ENCODE measurements at places on chromosomes 11 and 22.

GRCh38 chr22:39083212-39084165, 6.4 kb downstream of the APOBEC3G start:
- DNase-seq, result no peak

- no peak for DNase-seq
Observed at GRCh38 chr11:126082251-126083109, 19.8 kb upstream of the CDON start.

DNA sequence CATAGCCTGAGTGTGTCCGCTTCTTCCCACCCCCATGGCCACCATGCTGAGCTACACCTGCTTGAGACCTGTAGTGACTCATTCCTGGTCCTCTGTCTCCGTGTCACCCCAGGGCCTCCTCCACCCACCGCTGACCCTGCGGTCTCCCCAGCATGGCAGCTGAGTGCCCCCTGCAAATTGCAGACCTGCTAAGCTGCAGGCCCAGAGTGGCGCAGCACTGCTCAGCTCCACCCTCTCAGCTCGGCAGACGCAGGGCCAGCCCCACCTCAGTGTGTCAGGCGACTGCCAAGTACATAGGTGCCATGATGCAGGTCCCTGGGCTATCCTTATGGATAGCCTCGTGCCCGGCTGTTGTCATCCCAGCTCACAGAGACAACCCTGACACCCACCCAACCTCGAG, 13.1 kb downstream of the MS4A15 start:
- DNase-seq, result no peak

- DNase-seq, result no peak
Observed at GRCh38 chr11:72242141-72242540, 1.8 kb downstream of the PHOX2A start.

- no peak for DNase-seq
Observed at GRCh38 chr11:75858613-75859012, 43.6 kb downstream of the UVRAG start.

GRCh38 chr11:2434008-2434407, 10.3 kb downstream of the TRPM5 start:
- DNase-seq, result no peak

- no peak for DNase-seq
Observed at GRCh38 chr22:30337461-30337778, 10.7 kb upstream of the TBC1D10A start.

DNA sequence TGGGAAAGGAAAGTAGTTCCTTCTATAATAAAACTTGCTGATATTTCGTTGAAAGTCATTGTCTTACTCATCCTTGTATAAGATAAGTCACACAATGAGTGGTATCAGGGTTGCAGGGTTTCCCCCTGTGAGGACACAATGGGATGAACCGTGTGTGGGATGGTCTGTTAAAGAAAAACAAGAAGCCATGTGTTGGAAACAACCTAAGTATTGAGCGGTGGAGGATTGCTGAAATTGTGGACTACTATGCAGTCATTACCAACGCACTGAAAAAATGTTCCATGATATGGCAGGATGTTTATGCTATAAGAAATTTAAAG, 28.6 kb downstream of the PTPRJ start:
- DNase-seq, result no peak

DNA sequence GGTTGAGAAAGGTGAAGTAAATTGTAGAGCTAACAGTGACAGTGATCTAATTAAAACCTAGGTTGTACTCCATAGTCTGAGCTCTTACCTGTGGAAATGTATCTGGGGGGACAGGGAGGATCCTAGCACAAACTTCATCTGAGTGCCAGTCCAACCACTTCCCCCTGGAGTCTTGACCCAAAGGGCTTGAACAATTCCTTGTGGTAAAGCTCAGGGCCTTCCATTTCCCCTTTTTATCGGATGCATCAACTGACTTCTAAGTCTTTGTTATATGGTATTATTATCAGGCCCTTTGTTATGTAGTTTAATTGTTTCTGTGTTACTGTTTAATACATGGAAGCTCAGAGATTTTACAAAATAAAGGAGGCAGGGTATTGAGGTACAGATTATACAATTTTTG, 140.2 kb upstream of the SESN3 start:
- no peak for DNase-seq

DNA sequence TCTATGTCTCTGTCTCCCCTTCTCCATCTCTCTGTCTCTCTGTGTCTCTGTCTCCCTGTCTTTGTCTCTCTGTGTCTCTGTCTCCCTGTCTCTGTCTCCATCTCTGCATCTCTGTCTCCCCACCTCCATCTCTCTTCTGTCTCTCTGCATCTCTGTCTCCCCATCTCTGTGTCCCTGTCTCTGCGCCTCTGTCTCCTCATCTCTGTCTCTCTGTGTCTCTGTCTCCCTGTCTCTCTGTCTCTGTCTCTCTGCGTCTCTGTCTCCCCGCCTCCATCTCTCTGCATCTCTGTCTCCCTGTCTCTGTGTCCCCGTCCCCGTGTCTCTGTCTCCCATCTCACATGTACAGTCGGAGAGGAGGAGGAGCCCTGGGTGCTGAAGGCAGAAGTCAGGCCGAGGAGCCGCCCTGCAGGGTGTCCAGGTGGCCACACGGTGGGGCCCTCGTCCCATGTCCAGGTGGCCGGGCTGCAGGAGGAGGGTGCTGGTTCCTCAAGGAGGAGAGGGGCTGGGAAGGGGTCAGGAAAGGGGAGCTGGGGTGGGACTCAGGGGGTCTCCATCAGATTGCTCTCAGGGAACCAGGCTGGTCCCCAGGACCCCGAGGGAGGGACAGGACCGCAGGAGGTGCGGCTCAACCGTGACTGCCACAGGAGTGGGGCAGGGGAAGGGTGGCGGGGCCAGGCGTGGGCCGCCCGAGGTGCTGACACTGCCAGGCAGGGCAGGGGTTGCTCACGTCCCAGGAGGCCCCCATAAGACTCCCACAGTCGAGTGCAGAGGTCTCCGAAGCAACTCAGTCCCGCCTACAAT, 25.6 kb upstream of the TH start:
- DNase-seq, result peak; percentile 17

DNA sequence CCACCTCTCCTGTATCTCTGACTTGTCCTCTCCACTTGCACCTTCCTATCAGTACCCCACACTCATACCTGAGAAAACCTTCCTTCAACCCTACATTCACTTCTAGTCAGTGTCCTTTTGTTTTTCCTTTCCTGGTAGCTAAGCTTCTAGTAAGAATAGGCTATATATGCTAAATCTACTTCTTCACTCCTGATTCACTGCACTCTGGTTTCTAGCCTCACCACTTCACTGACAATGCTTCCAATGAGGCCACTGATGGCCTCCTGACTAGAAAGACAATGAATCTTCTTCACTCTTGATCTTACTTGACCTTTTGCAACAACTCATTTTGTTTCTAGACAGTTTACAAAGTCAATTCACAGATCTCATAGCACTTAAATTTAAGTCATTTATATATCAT, 52.0 kb downstream of the RELT start:
- DNase-seq, result no peak

DNA sequence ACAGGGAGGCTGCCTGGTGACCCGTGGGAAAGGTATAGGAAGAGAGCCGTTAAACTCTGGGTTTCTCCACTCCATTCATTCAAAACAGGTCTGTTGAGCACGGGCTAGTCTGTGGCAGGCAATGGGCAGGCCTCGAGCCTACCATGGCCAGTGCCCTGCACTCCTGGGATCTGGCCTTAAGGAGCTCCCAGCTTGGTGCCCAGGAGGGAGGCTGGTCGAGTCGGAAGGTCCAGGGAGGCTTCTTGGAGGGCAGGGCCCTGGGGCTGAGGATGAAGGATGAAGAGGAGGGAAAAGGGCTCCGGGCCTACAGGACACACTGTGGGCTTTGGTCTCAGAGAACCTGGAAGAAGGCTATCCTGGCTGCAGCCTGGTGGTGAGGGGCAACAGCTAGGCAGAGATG, 41.9 kb upstream of the MN1 start:
- peak; percentile 54 for DNase-seq

DNA sequence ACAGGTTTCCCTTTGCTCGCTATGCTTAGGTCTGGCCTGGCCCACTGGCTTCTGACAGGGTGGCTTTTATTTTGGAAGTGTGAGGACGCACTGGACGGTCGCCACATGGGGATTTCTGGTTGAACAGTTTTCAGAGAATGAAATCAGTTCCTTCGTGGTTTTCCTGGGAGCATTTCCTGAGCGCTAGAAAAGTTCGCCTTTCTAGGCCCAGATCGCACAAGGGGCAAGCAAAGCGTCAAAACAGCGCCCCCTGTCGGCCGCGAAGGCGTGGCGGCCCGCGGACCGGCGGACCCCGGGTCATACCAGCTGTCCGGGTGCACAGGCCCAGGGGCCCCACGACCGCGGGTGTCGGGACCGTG, 12.7 kb upstream of the CYP2R1 start:
- DNase-seq, result peak; percentile 90

DNA sequence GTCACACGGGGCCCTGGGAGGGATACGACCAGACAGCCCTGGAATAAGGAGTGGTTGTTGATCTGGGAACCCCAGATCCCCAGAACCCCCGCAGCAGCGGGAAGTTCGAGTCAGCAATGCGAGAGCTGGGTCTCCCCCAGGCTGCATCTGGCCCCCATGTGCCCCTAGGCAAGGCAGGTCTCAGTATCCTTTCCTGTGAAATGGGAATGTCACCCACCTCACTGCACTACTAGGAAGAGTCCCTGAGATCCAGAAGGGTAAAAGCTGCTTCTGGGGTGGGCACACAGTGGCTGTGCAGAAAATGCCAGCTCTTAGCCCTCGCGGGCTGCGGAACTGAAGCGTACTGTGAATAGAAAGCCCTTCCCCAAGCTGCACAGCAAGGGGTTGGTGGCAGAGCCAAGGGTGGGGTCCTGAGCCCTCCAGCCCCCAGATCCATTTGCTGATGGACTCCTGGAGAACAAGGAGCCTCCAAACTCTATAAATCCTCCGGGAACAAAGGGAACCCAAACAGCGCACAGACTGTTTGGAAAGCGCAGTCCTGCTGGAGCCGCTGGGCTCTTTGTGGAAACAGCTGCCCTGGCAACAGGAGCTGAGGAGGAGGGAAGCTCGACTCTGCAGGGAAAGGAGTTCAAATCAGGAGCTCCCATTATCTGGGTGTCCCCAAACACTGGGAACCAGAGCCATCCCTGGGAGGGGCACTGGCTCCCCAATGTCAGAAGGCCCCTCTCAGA, 68.2 kb upstream of the SHISAL1 start:
- no peak for DNase-seq

- no peak for DNase-seq
Observed at GRCh38 chr11:117514256-117514655, 186.6 kb downstream of the CEP164 start.

GRCh38 chr11:12402691-12403120, 25.3 kb downstream of the PARVA start:
- DNase-seq, result no peak

DNA sequence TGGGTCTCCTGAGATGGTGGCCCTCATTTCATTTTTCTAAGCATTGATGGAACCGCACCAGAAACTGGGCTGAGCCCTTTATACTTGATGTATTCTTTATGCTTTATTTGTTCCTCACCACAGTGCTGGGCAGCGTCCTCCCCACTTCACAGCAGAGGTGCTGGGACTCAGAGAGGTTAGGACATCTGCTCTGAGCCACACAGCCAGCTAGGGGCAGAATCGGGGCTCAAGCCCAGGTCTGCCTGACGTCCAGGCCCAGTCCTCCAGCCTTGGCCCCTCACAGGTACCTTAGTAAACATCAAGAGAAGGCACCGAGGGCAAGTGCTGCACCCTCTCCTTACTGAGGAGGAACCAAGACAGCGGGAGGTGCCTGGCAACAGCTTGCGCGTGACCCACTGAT, 20.2 kb upstream of the SHISAL1 start:
- DNase-seq, result no peak

- no peak for DNase-seq
Observed at GRCh38 chr11:8925711-8926110, 7.0 kb downstream of the C11orf16 start.

DNA sequence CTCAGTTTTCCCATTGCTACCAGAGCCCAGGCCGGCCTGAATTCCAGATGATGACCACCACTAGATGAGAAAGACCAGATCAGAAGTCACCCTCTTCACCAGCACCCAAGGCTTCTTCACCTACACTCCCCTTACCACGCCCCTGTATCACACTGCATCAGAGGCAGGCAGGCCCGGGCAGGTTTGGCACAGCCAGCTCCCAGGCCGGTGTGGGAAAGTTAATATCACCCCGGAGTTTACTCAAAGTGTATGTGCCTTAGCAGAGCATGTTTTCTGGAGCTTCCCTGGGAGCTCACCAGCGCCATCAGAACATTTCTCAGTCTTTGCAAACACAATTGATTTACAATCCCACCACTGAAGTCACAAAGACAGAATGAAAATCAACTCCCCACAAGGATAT, 47.5 kb upstream of the POU2AF1 start:
- DNase-seq, result no peak

- no peak for DNase-seq
Observed at GRCh38 chr11:19013181-19013857, 47.2 kb downstream of the MRGPRX2 start.

DNA sequence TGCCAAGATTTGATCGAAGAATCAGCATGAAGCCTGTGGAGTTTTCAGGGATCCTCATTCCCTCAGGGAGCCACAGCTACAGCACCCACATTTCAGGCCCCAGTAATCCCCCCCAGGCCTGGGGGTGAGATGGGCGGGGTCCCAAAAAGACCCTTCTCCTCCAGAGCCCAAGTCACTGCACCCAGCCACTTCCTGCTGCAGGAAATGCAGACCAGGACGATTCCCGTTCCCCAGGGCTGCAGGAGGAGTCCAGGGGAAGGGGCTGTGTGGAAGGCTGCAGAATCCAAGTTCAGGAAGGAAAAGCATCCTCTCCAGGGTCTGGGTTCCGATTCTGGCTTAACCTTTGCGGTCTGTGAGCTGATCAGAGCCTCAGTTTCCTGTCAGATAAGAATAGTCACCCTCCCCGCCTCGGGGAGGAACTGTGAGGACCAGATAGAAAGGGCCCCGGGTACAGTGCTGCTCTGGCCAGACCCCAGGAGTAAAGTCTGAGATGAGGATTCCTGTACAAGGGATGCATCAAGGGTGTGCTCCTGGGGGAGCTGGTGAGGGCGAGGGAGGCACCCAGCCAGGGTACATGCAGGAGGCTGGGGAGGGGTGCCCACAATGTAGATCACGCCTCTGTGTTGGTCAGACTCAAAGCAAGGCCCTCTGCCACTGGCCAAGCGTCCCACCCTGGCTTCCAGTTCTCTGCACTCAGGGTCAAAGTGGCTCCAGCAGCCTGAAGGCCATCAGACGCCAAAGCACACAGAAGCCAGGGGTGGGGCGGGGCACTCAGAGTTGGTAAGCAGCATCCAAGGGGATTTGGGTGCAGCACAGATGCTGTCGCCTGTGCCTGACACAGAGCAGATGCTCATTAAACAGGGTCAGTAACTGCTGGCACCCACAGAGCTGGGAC, 30.1 kb upstream of the TP53I11 start:
- DNase-seq, result no peak

Measured in ascending aorta (tissue), 2 donors.